ENCODE measurements at places on chromosomes 5 and 9.

DNA sequence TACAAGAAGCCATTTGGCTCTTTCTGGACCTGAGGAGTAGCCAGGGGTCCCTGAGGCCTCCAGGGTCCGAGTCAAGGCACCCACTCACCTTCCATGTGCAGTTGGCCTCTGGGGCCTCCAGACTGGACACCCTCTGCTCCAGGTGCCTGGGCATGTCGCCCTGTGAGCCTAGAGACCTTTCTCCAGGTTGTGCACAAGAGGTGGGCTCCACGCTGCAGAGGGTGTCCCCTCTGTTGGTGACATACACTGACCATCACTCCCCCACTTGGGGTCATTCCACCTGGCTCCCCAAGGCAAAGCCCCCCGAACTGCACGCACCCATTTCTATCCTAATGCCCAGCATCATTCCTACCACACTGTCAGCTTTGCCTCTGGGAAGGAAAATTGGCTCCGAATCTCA is 48.8 kb downstream of the RASGEF1C start:
- no peak for DNase-seq

- no peak for DNase-seq
Observed at GRCh38 chr5:82564963-82565362, 286.8 kb upstream of the RPS23 start.

GRCh38 chr9:126439402-126439765 is 112.8 kb downstream of the MVB12B start:
- no peak for DNase-seq

DNA sequence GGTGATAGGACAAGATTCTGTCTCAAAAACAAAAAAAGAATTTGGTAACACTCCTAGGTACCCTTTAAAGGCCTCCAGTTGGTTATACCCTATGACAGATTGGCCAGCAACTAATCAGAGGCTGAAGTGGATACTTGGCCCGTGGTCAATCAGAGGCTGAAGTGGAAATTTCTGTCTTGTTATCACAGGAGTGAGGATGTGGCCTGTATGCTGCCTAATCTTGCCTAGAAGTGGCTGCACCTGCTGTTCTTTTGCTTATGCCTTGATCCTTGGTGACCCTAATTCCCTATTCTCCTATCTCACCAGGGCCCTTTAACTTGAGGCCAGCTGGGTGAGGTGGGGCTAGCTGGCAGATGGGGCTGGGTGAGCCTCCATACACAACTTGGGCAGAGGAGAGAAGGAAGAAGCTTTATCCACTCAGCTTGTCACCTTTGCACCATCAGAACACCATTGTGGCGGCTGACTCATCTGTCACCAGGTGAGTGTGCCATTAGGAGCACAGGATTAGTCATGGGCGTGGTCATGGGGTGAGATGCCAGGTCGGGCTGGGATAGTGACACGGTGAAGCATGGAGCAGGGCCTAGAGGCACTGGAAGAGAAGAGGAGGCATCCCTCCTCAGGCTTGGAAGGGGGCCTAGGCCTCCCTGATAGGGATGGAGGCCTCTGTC is 41.5 kb downstream of the SAR1B start:
- DNase-seq = peak; percentile 29

DNA sequence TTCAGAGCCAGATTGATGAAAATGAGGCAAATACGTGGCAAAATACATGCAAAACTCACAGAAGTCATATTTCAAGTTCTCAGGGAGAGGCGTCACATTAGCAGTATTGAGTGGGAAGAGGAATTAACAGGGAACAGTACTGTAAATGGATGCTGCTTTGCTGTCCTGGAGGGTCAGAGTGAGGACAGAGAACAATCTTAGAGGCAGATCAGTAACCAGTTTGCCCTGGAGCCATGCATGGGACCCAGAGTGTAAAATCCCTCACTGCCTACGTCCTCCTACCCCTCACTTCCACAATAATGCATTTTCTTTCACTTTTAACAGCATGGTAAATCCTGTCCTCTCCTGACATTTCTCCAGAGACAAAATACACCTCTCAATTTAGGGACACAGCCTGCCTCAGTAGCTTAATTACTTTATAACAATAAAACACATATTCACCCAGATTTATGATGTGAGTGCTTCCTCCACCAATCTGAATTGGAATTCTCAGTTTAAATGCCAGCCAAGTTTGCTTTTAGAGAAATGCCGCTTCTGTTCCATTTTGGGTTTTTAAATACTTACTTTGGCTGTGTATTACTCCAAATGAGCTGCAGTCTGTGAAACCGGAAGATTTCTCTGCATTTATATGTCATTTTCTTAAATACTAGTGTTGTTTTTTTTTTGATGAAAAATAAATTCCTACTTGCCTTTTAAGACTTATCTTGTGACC is 70.0 kb downstream of the LMNB1 start:
- DNase-seq = no peak

DNA sequence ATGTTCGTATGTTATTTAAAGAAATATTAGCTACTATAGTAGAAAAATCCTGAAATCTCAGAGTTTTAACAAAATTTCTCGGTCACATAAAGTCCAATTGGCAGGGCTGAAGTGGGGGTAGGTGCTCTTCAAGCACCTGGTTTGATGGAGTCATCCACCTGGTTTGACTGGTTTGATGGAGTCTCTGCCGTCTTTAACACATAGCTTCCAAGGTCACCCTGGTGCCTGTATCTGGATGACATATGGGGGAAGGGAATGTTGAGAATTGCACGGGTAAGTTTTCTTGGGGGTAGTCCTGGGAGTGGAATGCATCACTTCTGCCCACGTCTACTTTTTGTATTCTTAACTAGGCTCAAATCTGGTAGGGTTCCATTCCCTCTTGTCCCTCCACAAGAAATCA is 351.2 kb downstream of the SH3GL2 start:
- no peak for DNase-seq

DNA sequence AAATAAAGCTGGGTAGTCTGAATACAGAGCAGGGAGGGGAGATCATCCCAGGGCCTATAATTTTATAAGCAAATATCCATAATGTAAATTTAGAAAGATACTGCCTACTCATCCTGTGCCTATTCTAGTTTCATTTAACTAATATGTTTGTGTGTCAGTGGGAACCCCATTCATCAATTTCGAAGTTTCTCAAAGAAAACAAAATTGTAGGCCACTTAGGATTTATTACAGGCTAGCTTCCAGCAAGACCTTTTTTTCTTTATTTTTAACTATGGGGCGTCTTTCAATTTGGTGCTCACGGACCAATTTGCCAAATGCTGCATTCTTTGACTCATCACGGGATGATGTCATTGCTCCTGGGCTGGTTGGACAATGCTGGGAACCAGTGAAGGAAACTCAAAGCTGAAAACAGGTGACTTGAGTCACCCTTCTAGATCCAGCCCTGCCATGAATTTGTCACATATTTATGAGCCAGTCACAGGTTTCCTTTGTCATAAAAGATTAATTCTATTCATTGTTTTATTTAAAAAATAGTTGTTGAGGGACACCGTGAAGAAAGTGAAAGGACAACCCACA is 13.4 kb downstream of the PCSK5 start:
- no peak for DNase-seq

- no peak for DNase-seq
Observed at GRCh38 chr9:88344013-88344412, 44.2 kb upstream of the SPIN1 start.

DNA sequence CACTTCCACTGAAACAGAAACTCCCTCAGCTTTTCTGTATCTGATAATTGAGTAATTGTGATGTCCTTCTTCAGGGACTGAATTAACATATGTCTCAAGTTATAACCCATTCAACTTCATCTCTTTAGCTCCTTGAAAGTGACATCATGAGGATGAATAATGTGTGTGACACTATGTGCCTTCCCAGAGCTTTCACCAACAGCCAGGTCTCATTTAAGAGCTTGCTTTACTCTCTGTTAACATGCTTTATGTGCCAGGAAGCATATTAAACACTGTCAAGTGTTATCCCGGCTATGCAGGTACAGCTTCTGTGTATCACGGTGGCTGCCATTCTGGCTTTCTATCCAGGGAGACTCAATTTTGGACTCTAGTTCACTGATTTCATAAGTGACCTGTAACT is 799.9 kb downstream of the CDH12 start:
- DNase-seq = no peak

- DNase-seq = no peak
Observed at GRCh38 chr5:137580030-137580429, 80.9 kb upstream of the SPOCK1 start.
